ENCODE measurements at places on chromosomes 13 and 19.
A peak's percentile ranks its signal among the peaks of the same experiment; 100 is the strongest.

GRCh38 chr19:28583242-28583641 is 629.7 kb downstream of the UQCRFS1 start:
- no peak for DNase-seq

DNA sequence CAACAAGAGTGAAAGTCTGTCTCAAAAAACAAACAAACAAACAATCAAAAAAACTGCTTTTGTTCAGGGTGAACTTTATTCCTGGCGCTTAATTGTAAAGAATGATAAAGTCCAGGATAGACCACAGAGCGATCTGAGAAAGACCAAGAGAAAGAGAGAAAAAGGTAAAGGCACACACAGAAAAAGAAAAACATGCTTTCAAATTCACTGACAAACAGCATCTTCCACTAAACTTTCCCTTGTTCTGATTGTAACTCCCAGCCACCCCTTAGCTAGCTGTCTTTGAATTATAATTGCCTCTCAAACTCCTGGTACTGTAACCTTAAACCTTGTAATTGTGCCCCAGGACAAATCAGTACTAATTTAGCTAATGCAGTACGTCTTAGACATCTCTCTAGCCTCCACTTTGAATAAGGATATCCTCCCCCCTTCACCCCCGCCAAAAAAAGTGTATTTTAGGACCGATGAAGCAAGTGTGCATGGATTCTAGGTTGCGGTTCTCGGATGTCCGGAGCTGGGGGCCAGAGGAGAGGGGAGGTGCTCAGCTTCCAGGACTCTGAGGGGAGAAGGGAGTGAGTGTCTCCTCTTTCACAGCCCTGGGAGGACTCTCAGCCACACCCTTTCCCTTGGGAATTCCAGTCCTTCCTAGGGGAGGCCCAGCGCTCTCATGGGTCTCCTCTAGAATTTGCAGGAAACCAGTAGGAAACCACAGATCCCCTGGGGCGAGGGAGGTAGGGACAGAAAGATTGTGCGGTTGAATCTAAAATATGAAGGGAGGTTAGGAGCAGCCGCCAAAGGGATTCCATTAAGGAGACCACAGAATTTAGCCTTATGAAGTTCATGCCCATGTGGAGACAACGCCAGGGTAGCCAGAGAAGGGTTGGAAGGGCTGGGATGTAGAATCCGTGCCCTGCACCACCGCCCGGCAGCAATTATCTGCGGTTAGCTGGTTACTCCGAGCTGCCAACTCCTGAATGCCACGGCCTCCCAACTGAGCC is 19.7 kb downstream of the ZNF536 start:
- DNase-seq, result no peak

DNA sequence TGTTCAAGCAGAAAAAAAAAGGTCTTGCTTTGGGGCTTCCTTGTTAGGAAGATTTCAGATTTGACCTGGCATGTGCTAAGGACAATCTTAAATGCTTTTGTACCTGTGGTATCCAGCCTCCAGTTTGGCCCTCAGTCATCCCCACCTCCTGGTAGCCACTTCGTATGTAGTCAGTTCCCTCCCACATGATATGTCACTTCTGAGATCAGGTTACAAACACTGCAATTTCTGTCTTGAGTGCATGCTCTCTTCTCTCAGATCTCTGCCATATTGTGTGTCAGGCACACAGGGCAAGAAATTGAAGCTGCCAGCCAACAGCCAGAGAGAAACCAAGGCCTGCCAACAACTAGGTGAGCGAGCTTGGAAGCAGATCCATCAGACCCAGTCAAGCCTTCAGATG is 60.3 kb upstream of the STARD13 start:
- no peak for DNase-seq

GRCh38 chr19:31678421-31678820 is 329.2 kb upstream of the TSHZ3 start:
- DNase-seq, result no peak

- peak; percentile 90 for DNase-seq
Measured at GRCh38 chr19:3710265-3710812, 2.2 kb downstream of the TJP3 start.

GRCh38 chr19:40646743-40647254 is 43.7 kb downstream of the NUMBL start:
- DNase-seq, result no peak

DNA sequence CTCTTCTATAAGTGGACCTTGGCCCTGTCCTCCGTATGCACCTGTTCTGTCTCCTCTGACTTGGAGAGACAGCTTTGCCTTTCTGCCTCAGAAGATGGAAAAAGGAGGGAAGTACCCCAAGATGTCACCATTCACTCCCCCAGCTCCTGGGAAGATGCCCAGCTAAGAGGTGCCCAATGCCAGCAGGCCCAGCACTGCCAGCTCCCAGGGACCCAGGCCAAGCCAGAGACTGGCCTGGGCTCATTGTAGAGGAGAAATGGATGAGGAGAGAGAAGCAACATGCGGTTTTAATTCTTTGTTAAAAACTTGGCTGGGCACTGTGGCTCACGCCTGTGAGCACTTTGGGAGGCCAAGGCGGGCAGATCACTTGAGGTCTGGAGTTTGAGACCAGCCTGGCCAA is 111.5 kb upstream of the ZNF507 start:
- no peak for DNase-seq

GRCh38 chr19:1651568-1652291 is 685 bp downstream of the TCF3 start:
- peak; percentile 27 for DNase-seq

DNA sequence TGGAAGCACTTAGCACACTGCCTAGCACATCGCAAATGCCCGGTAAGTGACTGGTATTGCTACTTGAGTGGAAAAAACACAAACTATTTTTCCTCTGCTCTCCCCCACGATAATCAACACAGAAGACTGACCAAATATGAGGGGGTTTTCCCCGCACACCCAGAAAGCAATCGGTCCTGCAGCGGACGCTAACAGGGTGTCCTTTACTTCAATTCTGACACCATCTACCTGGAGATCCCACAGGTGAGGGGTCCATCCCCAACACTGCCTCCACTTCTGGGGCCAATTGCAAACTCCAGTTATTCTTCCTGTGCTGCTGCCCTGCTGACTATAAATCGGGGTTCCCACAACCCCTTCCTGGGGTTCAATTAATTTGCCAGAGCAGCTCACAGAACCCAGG is 26.2 kb upstream of the PLEKHF1 start:
- no peak for DNase-seq

DNA sequence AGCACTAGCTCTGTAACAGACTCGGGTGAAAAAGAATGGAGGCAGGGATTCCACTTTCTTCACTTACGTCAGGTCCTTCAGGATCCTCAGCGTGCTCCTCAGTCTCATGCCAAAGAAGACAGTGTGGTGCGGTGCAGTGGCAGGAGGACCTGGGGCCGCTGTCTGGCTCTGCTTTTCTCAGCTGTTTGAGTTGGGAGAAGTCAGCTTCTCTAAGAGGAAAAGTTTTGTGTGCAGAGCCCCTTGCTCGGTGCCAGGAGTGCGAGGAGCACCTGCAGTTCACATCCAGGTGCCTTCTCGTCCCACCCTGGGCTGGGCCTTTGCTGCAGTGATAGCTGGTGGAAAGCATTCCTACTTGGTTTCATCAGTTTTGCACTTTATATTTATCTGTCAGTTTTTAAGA is 77.9 kb upstream of the TEX29 start:
- DNase-seq, result no peak

- DNase-seq, result no peak
Measured at GRCh38 chr13:24564881-24565280, 52.3 kb upstream of the PARP4 start.

- DNase-seq, result no peak
Measured at GRCh38 chr19:30857388-30857787, 485.2 kb downstream of the ZNF536 start.

- no peak for DNase-seq
Measured at GRCh38 chr13:99913167-99913566, 58.4 kb downstream of the ZIC5 start.

GRCh38 chr13:59519819-59520218 is 643.9 kb downstream of the DIAPH3 start:
- no peak for DNase-seq

- peak; percentile 83 for DNase-seq
Measured at GRCh38 chr19:6551607-6552450, 21.0 kb downstream of the TNFSF9 start.

GRCh38 chr19:501646-502045 is 5.4 kb downstream of the MADCAM1 start:
- no peak for DNase-seq

DNA sequence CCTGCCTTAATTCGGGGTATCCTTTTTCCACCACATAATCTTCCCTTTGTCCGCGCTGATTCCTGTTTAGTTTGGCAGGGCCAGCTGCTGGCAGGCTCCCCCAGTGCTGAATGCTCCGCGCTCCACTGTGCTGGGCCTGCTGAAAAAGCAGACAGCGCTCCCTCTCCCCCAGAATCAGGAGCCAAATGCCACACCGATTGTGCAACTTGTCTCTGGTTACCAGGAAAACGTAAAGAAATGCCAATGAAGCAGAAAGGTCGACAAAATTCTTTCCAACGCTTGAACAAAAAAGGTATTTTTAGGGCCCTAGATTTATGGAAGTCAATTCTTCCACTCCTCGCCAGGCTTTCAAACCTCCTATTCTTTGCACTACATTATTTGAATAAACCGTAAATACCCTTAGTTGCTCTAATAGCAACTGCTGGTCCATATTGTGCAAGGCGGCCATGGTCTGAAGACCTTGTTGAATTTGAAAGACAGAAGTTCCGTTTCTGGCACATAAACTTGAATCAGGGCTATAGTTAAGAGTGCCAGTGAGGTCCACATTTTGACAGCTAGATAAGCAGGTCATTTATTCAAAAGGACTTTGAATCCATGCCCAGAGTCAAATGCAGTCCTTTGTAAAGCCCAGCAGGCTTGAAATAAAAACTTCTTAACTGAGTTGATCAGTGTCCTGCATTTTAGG is 206.7 kb upstream of the RFC3 start:
- peak; percentile 71 for DNase-seq

DNA sequence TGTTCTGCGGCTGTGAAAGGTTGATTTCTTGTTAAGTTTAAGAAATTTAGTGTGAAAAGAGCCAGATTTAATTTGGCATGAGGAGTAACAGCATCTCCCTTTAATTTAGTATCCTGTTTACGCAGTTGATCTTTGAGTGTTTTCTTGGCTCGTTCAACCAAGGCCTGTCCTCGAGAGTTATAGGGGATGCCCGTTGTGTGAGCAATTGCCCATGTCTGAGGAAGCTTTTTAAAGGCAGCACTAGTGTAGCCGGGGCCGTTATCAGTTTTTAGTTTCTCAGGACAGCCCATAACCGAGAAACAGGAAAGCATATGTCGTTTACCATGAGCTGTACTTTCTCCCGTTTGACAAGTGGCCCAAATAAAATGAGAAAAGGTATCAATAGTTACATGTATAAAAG is 47.5 kb upstream of the ZNF43 start:
- DNase-seq, result no peak

DNA sequence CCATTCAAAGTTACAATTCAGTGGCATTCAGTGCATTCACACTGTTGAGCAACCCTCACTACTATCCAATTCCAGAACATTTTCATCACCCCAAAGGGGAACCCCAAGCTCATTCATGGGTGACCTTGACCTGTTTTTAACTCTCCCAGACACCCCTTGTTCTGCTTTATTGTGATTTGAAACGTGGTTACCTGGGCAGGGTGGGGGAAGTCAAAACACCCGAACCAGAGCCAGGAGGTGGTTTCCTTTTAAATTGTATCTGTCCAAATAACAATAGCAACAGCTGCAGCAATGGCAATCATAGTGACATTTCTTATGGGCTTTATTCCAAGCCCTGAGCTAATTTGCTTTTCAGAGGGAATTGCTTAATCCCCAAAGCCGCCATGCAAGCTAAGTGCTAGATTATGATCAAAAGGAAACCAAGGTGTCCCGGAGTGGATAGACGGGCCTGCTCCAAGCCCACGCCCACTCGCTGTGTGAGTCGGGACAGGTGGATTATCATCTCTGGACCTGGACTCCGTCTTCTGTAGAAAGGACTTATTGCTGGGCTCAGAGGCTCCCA is 6.1 kb downstream of the PTGIR start:
- no peak for DNase-seq

GRCh38 chr19:13095934-13096927 is 6.4 kb downstream of the LYL1 start:
- peak; percentile 77 for DNase-seq

- no peak for DNase-seq
Measured at GRCh38 chr19:50497022-50497405, 14.0 kb downstream of the JOSD2 start.

DNA sequence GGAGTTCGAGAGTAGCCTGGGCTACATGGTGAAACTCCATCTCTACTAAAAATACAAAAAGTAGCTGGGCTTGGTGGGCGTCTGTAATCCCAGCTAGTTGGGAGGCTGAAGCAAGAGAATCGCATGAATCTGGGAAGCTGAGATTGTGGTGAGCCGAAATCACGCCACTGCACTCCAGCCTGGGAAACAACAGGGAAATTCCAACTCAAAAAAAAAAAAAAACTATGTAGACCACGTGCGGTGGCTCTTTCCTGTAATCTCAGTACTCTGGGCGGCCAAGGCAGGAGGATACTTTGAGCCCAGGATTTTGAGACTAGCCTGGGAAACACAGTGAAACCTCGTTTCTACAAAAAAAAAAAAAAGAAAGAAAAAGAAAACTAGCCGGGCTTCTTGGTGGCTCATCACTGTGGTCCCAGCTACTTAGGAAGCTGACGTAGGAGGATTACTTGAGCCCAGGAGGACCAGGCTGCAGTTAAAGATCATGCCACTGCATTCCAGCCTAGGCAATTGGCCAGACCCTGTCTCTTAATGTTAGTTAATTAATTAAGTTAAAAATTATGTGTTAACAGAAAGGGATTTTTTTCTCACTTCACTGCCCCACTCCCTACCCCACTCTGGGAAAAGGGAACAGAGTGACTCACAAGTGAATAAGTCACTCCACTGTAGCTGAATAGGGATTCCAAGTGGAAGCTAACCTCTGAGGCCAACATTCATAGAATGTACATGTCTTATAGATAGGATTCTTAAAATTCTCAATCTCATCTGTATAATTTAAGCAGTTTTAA is 2.2 kb downstream of the ZNF83 start:
- no peak for DNase-seq

- no peak for DNase-seq
Measured at GRCh38 chr13:49404703-49405020, 39.2 kb downstream of the CAB39L start.

- DNase-seq, result no peak
Measured at GRCh38 chr13:66888698-66889097, 341.4 kb downstream of the PCDH9 start.

DNA sequence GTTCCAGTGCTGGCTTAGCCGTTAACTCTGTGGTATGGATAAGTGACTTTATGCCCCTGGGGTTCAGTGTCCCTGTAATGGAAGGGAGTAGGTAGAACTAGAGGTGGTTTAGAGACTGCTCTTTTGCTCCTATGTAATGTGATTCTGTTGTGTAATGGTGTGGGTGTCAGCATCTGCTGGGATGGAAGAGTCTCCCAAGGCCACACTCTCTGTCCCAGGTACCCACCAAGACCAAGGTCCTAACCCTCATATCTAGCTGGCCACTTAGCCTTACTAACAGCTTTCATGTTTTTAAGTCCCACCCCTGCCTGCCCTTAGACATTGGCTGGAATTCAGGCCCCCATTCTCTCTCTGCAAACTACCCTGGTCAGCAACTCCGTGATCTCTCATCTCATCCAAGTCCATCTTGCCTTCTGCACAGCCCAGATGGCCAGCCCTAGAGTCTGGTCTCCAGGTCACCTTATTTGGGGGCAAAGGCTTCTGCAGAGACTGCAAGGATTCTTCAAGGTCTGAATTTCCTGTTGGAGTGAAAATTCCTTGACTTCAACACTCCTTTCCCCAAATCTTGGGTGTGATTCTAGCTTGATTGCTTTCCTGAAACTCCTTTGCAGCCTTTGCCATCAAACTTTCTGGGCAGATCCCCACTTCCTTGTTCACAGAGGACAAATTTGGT is 48.4 kb downstream of the SERP2 start:
- DNase-seq, result no peak

GRCh38 chr13:109784590-109785140 is 1.7 kb downstream of the IRS2 start:
- no peak for DNase-seq
